ENCODE measurements at places on chromosomes 4 and X. TPM values are rescaled to one million over a fixed set of nuclear protein-coding genes. Genes with fewer than 3 reads are reported as not detected.

GRCh38 chr4:66000510-66001117 lies 330.3 kb upstream of the EPHA5 start:
- H3K36me3 ChIP-seq: no peaks in the 10 kb centered on the region
- no peak for DNase-seq
- H3K4me3 ChIP-seq: no peak overlapping the region
- no peaks in the 10 kb centered on the region for H3K4me1 ChIP-seq
- H3K27ac ChIP-seq: no peak overlapping the region

ITIH6 gene
- total RNA-seq: not detected

TBC1D9 gene
- 18.8 TPM for total RNA-seq

MGARP gene
- 4.3 TPM for total RNA-seq

GRCh38 chr4:98802770-98803198 lies 126.1 kb downstream of the EIF4E start:
- DNase-seq: no peak
- no peaks in the 10 kb centered on the region for H3K36me3 ChIP-seq
- H3K4me3 ChIP-seq: no peak overlapping the region
- H3K4me1 ChIP-seq: no peaks in the 10 kb centered on the region

DNA sequence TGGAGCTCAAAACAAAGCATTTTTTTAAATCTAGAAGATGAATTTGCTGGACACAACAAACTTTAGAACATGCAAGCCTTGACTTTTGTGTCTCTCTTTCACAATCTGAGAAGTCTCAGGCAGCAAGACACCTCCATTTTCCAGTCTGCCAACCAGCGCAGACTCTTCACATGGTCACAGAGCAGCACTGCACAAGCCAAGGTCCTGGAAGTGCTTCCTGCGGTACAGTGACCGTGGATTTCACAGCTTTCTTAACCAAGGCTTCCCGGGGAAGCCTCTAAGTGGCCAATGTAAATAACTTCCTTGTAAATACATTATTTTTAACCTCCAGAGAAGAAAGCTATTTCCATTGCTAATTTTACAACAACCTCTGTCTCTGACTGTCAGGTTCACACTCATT lies 31.2 kb downstream of the ZNF827 start:
- peaks cover 29% of the 10 kb centered on the region for H3K4me1 ChIP-seq
- H3K27ac ChIP-seq: no peak overlapping the region
- no peaks in the 10 kb centered on the region for H3K27me3 ChIP-seq
- no peak for DNase-seq
- H3K36me3 ChIP-seq: peaks cover 5% of the 10 kb centered on the region
- no peak overlapping the region for H3K4me3 ChIP-seq

DNA sequence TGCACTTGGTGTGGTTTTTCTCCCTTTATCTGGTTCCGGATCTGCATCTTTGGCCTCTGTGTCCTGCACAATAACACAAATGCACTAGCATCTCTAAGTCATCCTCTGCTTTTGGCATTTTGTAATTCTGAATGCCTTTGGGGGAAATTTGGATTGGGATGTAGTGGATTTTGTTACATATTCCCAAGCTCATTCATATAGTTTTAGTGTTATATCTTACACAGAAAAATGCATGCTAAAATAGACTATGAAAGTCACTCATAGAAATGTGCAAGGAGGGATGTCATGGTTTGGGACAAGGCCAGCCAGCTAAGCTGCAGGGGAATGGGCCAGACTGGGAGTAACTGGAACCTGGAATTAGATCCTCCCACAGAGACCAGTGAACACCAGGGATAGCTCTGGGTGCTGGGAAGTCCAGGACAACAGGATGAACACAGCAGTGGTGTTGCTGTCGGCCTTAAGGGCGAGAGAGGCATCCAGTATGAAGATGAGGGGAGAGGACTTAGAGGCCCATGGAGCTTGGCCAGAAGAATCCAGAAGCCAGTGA lies 20.1 kb downstream of the ENPP6 start:
- H3K27me3 ChIP-seq: no peaks in the 10 kb centered on the region
- no peak for DNase-seq
- no peak overlapping the region for H3K27ac ChIP-seq
- no peak overlapping the region for H3K4me3 ChIP-seq
- no peaks in the 10 kb centered on the region for H3K4me1 ChIP-seq
- no peaks in the 10 kb centered on the region for H3K36me3 ChIP-seq

All from right atrium auricular region (tissue), 2 donors.